Mesothelial cell of epicardium (in vitro differentiated cells): ENCODE measurements at places on chromosomes 6 and 20.

- DNase-seq, result no peak
These were observed 74.2 kb upstream of the RNF217 start for GRCh38 chr6:124887872-124888580.

DNA sequence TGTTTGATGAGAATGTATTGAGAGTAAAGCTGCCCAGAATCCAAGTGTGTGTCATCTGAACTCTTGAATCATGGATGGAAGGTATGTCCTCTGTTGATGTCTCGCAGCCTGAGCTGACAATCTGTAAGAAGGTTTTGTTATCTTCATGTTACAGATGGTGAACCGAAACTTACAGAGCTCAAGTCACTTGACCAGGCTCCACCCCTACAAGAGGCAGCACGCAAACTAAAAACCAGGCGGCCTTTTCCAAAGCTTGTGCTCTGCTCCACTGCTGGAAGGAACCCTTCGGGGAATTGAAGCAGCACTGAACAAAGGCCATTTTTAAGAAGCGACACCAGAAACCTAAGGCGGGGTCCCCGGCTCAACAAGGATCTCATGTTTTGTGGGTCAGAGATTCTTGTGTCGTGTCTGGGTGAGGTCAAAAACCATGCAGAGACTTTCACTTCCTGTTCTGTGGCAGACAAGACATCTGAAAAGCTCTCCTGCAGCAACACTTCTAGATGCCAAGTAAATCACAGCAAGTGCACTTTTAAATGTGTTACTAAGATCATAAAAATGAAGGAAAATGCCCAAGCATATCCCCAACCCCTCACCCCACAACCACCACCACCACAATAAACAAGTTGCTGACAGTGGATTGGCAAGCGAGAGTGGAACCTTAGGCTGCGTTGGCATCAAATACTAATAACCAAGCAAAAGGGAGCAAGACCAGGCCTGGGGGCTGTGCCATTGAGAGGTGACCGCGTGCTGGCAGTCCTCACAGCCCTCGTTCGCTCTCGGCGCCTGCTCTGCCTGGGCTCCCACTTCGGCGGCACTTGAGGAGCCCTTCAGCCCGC is 27.3 kb downstream of the NQO2 start:
- DNase-seq, result peak; percentile 30

- DNase-seq, result no peak
These were observed 653.7 kb downstream of the TFAP2A start for GRCh38 chr6:9761220-9761619.

- DNase-seq, result no peak
These were observed 7.8 kb upstream of the NR2E1 start for GRCh38 chr6:108157981-108158525.

- DNase-seq, result no peak
These were observed 152.8 kb downstream of the SYCP2 start for GRCh38 chr20:59780494-59781185.

- no peak for DNase-seq
These were observed 149.7 kb upstream of the SIM1 start for GRCh38 chr6:100614386-100614785.

- no peak for DNase-seq
These were observed 21.0 kb upstream of the RNF24 start for GRCh38 chr20:4036351-4036750.

GRCh38 chr20:62104791-62105345 is 17.4 kb upstream of the LSM14B start:
- no peak for DNase-seq

- DNase-seq, result no peak
These were observed 21.6 kb downstream of the DLL1 start for GRCh38 chr6:170269151-170269845.
